ENCODE measurements at places on chromosomes 1 and 21.

DNA sequence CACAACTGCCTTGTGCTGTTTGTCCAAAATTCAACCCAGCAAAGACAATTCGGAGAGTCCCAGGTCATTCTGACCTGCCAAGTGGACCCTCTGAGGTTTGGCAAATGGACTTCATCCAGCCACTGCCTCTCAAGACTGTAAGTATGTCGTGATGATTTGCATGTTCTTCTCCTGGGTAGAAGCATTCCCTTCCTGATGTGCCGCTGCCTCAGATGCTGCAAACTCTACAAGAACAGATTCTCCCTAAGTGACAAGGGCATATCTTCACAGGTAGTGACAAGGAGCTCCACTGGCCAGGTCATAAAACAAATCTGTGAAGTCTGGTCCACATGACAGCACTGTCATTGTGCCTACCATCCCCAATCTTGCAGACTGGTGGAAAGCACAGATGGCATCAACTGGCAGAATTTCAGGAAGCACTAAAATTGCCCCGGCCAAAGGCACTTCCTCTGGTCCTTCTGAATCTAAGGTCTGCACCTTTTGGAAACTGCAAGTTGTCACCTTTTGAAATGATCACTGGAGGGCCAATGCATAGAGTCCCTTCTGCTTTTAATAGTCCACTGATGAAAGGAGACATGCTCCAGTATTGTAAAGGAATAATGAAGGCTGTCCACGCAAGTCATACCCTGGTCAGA, 27.4 kb downstream of the POFUT2 start:
- DNase-seq: no peak
- H3K36me3 ChIP-seq: peaks cover 13% of the 10 kb centered on the region
- no peaks in the 10 kb centered on the region for H3K27me3 ChIP-seq

DNA sequence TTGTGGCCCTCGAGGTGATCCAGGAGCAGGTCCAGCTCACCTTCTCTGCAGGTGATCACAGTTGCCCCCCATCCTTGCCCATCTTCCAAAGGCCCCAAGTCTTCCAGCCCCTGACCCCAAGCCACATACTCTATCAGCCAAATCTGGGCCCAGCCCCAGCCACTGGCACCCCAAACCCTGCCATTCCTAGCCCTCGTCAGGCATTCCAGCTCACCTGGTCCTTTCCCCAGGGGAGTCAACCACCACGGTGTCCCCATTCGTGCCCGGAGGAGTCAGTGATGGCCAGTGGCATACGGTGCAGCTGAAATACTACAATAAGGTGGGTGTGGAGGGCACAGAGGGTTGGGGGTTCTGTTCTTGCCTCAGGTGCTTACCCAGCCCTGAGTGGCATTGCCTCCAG, 12.2 kb downstream of the CELSR2 start:
- H3K4me1 ChIP-seq: peaks cover 2% of the 10 kb centered on the region
- H3K36me3 ChIP-seq: peaks cover 6% of the 10 kb centered on the region
- DNase-seq: no peak

GRCh38 chr1:165524639-165525285, 19.0 kb upstream of the LRRC52 start:
- no peak overlapping the region for H3K4me3 ChIP-seq
- DNase-seq: no peak
- no peak overlapping the region for H3K27ac ChIP-seq
- H3K4me1 ChIP-seq: peaks cover 4% of the 10 kb centered on the region
- no peaks in the 10 kb centered on the region for H3K27me3 ChIP-seq
- peaks cover 3% of the 10 kb centered on the region for H3K36me3 ChIP-seq

GRCh38 chr1:15965228-15965767, 10.6 kb downstream of the ZBTB17 start:
- no peak overlapping the region for H3K27ac ChIP-seq
- no peaks in the 10 kb centered on the region for H3K27me3 ChIP-seq
- H3K4me3 ChIP-seq: no peak overlapping the region
- DNase-seq: no peak
- H3K36me3 ChIP-seq: peaks cover 30% of the 10 kb centered on the region

GRCh38 chr1:66028035-66028434, 235.3 kb downstream of the PDE4B start:
- H3K27me3 ChIP-seq: peaks cover 2% of the 10 kb centered on the region
- no peak for DNase-seq
- no peaks in the 10 kb centered on the region for H3K36me3 ChIP-seq
- no peak overlapping the region for H3K27ac ChIP-seq

DNA sequence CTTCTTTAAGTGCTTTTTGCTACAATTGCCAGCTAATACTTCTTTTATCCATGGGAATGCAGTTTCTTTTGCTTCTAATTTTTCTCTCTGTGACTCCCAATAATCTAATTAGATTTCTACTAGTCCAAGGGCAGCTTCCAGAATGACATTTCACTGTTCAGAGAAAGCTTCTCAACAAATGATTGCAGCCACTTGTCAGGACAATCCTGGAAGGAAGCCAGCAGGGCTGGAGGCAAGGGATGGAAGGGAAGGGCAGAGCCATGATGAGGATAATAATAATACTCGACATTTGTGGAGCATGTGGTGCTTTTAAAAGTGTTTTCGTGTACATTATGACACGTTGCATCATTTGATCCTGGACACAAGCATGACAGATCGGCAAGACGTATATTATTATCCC, 19.4 kb downstream of the F11R start:
- H3K4me1 ChIP-seq: peaks cover 3% of the 10 kb centered on the region
- H3K27me3 ChIP-seq: no peaks in the 10 kb centered on the region
- no peak for DNase-seq
- no peak overlapping the region for H3K27ac ChIP-seq
- H3K36me3 ChIP-seq: peaks cover 16% of the 10 kb centered on the region
- no peak overlapping the region for H3K4me3 ChIP-seq
